ENCODE measurements at places on chromosomes 5 and 9.

GRCh38 chr5:133327946-133328401, 276.2 kb downstream of the HSPA4 start:
- no peak for DNase-seq

GRCh38 chr5:80921026-80921425, 39.1 kb upstream of the RASGRF2 start:
- no peak for DNase-seq

DNA sequence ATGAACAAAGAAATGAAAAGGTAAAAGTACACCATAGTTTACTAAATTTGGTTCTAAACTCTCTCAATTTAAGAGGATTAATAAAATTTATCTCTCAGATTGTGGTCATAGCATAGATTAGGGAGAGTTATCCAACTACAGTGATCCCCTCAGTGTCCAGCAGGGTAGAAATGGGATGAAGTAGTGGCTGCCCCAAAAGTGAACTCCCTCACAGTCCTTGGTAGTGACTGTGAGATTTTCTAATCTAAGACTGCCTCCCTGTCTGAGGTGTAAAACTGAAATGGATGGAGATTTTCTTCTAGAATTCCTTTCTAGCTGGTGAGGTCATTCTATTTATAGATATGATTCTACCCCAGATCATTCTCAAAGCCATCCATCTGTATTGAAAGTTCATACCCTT, 455.5 kb downstream of the ACTL7B start:
- DNase-seq: no peak

DNA sequence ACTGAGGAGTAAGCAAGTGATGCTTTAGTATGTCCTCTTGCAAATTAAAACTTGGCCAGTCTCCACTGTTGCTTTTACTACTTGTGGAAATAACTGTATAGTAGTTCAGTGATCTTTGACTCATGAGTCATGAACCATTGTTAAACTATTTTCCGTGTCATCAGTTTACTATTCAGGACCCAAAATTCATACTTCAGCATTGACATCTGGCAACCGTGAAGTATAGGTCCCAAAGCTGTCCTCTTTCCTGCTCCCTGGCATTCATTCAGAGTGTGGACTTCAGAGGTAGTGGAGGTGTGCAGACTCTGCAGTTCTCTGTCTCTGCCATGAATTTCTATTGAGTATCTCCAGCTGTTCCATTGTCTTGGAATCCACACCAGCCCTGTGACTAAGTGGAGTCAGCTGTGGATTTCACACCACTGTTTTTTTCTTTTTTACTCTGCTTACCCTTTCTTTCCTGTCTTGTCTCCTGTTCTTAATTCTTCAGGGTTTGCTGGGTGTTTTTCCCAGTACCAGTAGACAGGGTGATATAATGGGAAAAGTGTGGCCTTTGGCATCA, 7.5 kb downstream of the TDRD7 start:
- no peak for DNase-seq

DNA sequence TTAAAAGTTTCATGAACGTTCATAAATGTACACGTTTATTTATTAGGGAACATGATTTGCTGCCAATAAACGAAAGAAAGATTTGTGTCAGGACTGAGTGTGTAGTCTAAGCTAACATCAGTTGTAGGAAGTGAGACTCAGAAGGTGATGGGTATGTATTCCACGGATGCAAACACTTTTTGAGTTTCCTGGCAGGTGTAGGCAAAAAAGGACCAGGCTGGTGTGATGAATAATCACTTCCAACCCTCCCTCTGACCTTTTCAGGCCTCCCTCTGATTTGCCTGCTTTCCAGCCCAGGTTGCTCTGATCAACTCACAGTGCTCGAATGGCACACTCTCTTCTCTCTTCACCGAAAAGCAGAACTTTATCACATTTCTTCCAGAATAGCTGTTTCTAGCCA, 51.8 kb downstream of the BASP1 start:
- DNase-seq: no peak

DNA sequence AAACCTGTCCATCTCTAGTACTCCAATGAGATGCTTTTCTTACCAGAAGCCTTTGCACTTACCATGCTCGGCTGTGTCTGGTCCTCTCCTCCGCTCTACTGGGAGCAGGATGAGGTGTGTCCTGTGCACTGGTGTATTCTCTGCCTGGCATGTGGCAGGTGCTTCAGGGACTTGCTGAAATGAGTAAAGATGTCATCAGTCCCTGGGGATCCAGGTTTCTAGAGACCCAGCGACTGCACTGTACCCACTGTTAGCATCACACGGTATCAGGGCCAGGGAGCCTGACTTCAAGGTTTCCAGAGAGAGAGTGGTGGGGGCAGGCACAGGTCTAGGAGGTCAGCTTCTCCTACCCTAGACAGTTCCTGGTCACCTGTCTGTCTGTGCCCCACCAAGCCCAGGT, 10.5 kb downstream of the PTTG1 start:
- no peak for DNase-seq

DNA sequence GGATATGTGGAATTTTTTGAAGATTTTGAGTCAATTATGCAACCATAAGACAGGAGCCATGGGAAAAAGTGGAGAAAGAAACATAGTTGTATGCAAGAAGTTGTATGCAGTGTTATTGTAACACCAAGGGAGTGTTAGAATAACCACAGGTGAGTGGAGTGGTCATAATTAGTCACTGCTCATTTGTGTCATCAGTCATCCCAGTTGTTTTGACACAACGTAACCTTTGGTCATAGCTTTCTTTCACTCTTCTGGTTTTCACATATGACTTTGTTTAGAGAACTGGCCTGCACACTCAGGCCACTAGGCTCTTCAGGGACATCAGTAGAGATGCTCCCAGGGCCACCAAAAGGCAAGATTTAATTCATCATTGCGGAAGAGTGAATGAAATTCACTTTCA, 158.7 kb upstream of the HMHB1 start:
- no peak for DNase-seq

DNA sequence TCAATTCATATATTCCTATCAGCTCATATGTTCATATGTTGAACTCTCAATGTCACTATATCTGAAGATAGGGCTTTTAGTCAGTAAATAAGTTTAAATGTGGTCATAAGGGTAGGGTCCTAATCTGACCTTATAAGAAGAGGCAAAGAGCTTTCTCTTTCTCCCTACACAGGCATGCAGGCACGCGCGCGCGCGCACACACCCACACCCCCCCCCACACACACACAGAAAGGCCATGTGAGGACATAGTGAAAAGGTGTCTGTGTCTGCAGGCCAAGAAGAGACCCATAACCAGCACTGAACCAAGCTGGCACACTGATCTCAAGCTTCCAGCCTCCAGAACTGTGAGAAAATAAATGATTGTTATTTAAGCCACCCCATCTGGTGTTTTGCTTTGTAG, 76.0 kb downstream of the PDE4D start:
- DNase-seq: no peak

DNA sequence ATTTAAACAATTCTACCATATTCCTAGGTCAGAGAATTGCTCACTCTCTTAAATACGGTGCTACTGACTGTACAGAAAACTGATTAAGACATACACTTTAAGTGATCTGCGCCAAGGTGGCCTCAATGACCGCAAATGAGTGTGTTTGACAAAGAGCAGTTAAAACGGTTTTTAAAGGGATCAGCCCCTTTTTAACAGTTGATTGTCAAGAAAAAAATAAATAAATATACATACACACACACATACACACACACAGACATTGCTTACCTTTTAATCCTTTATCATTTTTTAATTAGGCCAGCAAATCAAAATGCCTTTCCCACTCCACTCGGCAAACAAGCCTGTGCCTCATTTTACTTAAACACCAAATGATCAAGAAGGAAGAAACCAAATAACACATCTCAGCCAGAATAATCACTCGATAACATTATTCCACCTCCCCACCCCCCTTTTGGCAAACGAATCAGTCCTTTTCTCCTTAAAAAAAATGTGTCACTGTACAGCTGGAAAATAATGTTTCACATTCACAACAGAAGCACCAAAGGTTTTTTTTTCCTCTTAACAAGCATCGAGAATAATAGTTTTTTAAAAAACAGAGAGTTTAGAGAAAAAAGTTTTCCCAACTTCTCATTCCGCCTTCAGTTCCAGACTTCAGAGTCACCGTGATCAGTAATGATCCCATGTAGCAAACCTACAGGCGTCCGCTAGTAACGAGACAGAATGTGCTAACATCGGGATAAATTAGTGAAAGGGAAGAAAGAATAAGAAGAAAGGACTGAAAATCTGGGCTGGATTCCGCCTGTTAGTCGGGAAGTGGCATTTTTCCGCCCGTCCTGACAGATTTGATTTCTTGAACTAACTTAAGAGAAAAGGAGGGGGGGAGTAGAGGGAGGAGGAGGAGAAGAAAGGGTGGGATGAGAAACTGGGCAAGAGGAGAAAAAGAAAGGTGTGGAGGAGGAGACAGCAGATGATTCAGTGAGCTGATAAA, at the start of gene ZNF608:
Gene ZNF608, minus strand, starts transcription at position 712 of the 988 bp plus-strand sequence. CDS start 1,650 bp downstream, outside the sequence.
- DNase-seq: no peak

GRCh38 chr9:68705531-68706362, 707 bp downstream of the PIP5K1B start:
- no peak for DNase-seq

DNA sequence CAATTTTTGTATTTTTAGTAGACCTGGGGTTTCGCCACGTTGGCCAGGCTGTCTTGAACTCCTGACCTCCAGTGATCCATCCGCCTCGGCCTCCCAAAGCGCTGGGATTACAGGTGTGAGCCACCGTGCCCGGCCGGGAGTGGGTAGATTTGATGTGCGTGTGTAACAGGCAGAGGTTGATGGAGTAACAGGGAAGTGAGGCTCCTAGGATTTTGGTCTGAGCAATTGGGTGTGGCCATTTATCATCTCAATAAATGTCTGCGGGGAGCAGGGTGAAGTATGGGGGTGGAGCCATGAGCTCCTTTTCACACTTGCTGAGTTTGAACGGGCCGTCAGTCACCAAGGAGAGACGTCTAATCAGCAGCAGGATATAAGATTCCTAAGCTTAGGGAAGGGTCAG, 1.2 kb upstream of the REXO4 start:
- DNase-seq: no peak

DNA sequence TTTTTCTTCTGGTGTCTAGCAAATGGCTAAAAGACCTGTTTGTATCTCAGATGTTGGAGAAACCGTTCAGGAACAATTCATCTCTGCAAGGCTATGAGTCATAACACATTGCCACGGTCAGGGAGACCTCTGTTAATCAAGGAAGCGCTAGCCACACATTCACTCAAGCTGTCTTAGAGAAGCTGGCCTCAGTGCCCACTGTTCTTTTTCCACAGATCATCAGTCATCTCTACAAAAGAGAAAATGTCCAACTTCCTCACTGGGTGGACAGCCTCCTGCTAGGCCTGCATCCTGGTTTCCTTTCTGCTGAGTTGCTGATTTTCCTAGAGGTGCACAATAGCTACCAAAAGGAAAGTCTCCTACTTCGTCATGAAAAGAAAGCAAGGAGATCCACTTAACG, 360.5 kb downstream of the BNC2 start:
- no peak for DNase-seq

GRCh38 chr5:77643654-77644370, 5.3 kb upstream of the OTP start:
- DNase-seq: no peak

DNA sequence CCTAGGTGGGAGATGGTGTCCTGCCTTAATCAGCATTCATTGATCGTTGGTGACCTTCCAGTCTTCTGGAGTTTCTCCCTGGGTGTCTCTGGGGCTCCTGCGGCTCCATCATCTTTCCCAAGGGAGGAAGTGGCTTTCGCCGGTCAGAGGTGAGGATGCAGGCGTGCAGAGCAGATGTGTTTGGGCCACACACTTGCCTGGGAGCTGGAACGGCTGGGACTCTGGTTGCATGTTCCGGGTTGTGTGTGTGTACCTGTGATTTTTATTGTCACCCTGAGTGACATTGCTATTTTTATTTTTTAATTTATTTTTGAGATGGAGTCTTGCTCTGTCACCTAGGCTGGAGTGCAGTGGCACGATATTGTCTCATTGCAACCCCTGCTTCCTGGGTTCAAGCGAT, 9.6 kb downstream of the HMCN2 start:
- no peak for DNase-seq

DNA sequence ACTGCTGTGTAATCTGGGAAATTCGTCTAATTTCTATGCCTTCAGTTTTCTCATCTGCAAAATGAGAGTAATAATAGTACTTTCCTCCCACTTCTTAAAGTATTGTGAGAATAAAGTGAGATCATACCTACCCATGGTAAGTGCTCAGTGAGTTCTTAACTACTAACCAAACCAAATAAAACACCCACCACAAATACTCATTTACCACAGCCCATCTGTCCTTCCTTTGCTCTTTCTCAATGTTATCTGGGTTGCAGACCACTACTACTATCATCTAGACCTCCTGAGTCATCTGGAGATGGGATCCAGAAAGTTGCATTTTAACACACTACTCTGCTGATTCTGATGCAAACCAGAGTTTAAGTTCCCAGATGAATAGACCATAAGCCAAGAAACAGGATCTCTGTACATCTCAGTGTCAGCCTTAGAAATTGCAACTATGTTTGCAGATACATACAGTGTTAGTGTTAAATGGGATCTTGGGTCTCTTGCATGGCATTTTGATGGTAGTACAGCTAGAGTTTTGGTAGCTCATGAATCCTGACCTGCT, 105.4 kb upstream of the ATP10B start:
- no peak for DNase-seq

GRCh38 chr5:174733091-174733690, 8.8 kb downstream of the MSX2 start:
- no peak for DNase-seq

GRCh38 chr9:134396258-134396742, 70.0 kb downstream of the RXRA start:
- no peak for DNase-seq

GRCh38 chr5:109982966-109983534, 293.3 kb downstream of the MAN2A1 start:
- DNase-seq: no peak

GRCh38 chr5:99544356-99544755, 615.5 kb upstream of the CHD1 start:
- DNase-seq: no peak

GRCh38 chr5:26649000-26649399, 389.4 kb downstream of the CDH9 start:
- no peak for DNase-seq

GRCh38 chr5:43016217-43016779, 23.8 kb downstream of the ANXA2R start:
- no peak for DNase-seq

- no peak for DNase-seq
Observed at GRCh38 chr9:135211524-135211890, 124.0 kb downstream of the OLFM1 start.

- no peak for DNase-seq
Observed at GRCh38 chr9:74639112-74639511, 142.0 kb downstream of the RORB start.

DNA sequence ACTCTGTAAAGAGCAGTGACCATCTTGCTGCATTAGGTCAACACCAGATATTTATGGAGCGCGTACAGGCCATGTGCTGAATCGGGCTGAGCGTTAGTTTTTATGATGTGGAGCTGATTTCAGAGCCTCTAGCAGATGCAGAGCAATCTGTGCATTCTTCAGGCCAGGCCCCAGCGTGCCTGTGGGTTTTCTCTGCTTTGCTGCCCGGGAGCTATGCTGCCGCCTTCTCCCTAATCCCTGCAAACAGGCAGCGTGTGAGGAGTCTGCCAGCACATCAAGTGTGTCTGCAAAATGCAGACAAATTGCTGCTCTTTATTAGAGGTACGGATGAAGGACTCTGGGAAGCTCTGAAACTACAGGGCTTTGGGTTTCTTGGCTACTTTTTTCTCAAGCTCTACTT, 170.0 kb downstream of the NTRK2 start:
- no peak for DNase-seq

Measured in stimulated activated CD8-positive, alpha-beta memory T cell treated with anti-CD3 and anti-CD28 coated beads, Interleukin-15, amount 100 ng/mL, for 24 hours (primary cell).